ENCODE measurements at places on chromosomes 6 and 20.

DNA sequence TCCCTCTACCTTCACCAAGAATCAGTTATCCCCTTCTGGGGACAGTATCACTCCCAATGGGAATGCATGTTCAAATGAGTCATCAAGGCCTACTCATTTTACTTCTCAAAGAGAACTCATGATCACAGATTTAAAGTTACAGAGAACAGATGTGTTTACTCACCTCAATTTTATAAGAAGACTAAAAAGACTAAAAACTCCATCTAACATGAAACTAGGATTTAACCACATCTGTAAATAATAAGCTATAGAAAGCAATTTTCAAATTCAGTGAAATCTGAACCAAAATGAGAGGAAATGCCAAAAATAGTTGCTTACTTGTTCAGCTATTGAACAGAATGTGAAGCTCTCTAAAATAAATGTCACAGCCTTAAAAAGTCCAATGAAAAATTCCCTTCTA lies 300.1 kb upstream of the KCNQ5 start:
- DNase-seq: no peak

DNA sequence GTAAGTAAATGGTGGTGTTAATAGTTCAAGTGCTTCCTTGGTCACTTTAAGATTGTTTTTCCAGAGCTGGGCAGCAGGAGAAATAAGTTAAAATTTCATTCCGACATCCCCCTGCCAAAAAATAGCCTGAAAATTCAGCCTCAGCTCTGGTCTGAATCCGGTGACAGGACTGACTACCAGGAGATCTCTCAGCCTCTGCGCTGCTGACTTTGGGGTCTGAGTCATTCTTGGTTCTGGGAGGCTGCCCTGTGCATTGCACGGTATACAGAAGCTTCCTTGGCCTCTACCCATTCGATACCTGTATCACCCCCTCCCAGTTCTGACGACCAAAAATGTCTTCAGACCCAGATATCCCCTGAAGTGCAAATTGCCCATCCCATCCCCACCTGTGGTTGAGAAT lies 36.3 kb upstream of the TFAP2C start:
- DNase-seq: no peak

DNA sequence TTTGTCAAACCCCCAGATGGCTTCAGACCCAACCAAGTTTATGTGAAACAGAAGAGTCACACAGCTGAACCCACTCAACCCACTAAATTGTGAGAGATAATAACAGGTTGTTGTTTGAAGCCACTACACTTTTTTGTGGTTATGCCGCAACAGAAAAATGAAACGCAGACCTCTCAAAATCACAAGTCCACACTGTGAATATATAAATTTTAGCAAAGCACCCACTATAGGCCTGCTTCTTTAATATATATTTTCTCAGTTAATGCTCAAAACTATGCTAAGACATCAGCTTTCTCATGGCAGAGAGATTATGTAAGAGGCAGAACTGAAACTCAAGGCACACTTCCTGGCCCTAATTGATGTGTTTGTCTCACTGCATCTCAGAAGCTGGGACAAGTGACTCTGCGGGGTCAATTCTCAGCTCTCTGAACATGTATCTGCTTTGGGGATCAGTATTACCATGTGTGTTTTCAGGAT lies 27.7 kb downstream of the MAP3K5 start:
- no peak for DNase-seq

DNA sequence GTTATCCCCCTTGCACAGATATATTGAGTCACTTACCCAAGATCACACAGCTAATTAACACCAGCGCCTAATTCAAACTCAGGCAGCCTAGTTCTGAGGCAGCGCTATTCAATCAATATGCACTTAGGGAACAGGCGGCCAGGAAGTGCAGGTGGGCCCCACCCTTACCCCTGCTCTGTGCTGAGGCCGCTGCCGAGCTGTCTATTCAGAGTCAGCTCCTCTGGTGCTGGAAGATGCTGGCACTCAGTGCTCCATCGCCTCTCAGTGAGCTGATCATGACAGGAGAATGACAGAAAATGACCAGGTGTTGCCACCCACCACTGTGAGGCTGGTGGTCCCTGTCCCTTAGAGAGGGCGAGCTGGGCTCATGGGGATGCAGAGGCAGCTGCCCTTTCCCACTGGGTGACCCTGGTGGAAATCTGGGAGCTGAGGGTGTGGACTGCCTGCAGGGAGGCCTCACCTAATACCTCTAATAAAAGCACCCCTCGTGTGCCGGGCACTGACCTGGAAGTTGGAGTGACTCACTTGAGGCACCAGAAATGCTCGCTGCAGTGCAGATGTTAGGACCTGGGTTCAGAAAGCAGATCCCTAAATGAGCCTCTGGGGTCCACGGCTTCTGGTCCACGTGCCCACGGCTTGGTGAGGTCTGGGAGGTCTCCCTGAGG lies 42.5 kb upstream of the CD93 start:
- DNase-seq: no peak

- no peak for DNase-seq
Measured at GRCh38 chr6:1701668-1702353, 92.1 kb downstream of the FOXC1 start.

DNA sequence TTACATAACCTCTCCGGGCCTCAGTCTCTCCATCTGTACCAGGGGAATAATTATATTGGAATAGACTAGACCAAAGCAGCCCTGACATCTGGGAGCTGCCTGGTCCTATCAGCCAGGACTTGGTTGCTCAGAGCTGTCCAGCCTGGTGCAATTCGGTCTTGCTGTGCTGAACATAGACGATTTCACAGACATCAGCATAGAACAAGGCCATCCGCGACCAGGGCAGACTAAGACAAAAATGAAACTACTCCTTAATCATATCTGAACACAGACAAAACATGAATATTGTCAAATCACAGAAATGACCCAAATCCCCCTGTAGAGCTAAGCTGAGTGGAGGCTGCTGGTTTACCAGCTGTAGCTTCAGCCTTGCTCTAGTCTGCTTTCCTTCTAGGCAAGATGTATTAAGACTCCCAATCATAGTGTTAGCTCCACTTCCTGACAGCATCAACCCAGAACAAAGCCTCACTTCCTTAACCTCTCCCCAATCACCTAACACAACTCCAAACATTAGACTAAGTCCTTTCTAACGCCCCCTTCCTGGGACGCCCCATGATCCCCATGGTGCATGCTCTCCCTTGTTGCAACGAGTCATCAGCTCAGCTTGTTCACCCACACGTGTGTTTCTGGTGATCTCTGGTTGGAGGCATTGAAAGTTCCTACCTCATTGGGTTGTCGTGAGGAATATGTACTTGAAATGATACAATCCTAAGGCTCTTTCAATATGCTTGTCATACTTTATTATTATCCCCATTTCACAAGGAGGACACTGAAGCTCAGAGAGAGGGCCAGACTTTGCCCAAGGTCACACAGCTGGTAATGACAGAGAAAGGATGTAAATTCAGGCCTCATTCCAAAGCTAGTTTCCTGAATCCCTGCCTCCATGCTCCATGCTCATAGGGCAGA lies 3.5 kb upstream of the MAPK13 start:
- no peak for DNase-seq

- DNase-seq: no peak
Measured at GRCh38 chr6:21519642-21520041, 73.9 kb upstream of the SOX4 start.

DNA sequence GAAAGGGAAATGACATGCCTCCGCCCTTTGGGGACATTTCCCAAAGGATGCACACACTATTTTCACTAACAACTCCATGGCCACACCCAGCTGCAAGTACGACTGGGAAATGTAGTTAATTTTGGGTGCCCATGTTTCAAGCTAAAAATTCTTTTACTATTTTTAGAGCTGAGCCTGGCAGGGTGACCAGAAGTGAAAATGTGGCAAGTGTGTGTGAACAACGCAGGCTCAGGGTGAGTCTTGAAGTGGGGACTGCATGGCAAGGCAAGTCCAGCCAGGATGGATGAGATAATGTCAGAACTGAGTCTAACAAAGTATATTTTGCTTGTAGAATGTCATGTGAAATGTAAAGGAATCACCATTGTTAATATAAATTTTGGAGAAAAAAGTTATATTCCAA lies 17.0 kb upstream of the CD109 start:
- no peak for DNase-seq

DNA sequence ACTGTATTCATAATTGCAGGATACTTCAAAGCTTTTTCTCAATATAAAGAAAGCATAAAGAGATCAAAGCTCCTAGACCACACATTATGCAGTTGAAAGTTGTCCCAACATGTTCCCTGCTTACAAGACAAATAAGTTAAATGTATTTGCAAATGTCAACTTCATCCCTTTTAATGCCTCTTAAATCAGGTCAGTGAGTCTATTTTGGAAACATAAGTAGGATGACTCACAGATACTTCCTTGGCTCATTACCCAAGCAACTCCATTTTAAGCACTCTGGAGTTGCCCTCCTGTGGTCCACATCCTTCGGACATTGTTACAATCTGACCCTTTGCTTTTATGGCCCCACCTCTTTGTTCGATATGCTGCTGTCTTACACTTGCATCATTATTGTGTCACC lies 162.0 kb downstream of the FAXC start:
- no peak for DNase-seq

DNA sequence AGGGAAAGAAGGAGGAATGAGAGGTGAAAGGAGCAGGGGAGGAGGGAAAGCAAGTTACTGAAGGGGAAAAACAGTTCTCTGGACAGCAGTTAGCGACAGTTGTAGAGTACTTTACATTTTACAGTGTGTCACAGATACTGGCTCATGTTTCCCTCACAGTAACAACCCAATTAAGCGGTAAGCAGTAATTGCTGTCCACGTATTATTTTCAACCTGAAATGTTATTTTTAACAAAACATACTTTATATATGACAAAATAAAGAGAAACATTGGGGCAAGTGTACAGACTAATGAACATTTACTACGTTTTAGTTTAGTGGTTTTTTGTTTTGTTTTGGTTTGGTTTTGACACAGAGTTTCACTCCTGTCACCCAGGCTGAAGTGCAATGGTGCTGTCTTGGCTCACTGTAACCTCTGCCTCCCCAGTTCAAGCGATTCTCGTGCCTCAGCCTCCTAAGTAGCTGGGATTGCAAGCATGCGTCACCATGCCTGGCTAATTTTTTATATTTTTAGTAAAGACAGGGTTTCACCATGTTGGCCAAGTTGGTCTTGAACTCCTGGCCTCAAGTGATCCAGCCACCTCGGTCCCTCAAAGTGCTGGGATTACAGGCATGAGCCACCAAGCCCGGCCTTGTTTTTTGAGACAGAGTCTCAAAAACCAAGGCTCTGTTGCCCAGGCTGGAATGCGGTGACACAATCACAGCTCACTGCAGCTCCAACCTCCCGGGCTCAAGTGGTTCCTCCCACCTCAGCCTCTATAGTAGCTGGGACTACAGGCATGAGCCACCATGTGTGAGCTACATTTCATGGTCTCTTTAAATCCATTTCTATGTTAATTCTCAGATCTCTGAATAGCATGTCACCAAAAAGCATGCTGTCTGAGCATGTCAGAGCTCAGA lies 22.6 kb upstream of the BTN3A2 start:
- no peak for DNase-seq

GRCh38 chr20:3119044-3119443 lies 34.5 kb upstream of the AVP start:
- DNase-seq: no peak

GRCh38 chr6:140957386-140957785 lies 1175.3 kb upstream of the GJE1 start:
- no peak for DNase-seq

DNA sequence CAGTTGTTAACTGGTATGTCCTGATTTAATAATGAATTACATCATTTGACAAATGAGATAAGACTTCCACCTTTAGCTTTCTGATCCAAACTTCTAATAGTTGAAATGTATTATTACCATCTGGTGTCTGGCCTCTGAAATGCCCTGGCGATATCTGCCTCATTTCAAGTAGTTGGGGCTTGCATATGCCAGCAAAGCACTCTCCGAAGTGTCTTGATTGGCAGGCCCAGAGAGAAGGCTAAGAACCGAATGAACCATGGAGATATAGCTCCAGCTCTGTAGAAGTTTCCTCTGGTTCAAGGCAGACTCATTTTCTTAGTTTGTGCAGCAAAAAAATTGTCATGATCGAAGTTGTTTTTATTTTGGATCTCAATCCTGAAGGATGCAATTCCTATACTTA lies 13.4 kb upstream of the HIVEP2 start:
- DNase-seq: no peak

DNA sequence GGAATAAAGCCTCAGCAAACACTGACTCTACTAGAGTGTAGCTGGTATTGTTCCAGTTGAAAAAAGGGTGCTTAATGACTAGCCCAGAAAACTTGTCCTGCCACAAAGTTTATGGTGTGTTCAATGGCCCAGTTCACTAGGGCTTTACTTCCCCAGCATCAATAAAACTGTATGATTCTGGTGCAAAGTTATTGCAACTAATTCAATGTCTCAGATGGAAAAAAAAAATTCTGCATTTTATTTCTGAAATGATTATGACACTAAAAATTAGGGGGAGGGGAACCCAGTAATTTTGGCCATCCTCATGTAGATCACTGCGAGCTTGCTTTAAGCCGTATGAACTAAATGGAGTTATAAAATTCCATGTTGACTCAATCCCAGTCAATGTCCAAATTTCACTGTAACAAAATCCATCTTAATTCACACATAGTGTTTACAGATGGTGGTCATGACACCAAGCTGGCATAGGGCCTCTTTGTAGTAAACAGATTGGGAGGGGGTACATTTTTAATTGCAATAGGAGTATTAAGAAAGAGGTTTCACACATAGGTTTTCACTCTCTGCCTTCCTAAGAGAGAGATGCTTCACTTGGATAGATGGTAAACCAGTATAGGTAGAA lies 41.2 kb downstream of the PTPRK start:
- DNase-seq: no peak

DNA sequence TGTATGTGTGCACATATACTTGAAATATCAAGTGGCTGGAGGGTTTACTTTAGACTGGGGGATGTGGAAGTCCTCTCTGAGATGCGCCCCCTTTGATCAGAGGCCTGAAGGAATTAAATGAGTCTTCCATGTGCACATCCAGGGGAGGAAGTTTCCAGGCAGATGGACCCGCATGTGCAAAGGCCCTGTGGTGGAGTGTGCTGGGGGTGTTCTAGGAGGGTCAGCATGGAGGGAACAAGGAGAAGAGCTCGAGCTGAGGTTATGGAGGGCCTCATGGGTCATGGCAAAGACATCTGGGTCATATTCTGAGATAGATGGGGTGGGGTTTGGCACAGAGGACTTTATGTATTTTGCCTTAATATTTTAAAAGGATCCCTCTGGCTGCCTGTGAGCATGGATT lies 17.7 kb upstream of the SULF2 start:
- no peak for DNase-seq

DNA sequence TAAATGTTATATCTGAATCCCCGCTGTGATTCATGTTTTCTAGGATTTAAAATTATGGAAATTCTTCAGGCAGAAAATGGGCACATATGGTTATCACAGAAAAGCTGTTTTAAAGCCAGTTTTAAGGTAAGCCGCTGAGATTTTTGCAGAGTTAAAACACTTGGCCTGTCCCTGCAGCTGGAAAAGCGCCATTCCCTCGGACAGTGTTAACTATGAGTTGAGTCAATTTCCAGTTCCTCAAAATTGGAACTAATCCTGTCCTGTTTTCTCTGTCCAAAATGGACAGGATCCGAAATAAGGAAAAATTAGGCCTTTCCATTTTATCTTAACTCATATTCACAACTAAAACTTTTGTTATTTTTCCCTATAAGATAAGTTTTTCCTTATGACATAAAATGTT lies 225.2 kb downstream of the SAMD5 start:
- DNase-seq: no peak

- DNase-seq: no peak
Measured at GRCh38 chr6:79702691-79703090, 71.6 kb downstream of the SH3BGRL2 start.

Data from stimulated activated CD8-positive, alpha-beta memory T cell treated with anti-CD3 and anti-CD28 coated beads, Interleukin-7, amount 100 ng/mL, for 24 hours (primary cell).